ENCODE measurements at places on chromosomes 13 and 19.

DNA sequence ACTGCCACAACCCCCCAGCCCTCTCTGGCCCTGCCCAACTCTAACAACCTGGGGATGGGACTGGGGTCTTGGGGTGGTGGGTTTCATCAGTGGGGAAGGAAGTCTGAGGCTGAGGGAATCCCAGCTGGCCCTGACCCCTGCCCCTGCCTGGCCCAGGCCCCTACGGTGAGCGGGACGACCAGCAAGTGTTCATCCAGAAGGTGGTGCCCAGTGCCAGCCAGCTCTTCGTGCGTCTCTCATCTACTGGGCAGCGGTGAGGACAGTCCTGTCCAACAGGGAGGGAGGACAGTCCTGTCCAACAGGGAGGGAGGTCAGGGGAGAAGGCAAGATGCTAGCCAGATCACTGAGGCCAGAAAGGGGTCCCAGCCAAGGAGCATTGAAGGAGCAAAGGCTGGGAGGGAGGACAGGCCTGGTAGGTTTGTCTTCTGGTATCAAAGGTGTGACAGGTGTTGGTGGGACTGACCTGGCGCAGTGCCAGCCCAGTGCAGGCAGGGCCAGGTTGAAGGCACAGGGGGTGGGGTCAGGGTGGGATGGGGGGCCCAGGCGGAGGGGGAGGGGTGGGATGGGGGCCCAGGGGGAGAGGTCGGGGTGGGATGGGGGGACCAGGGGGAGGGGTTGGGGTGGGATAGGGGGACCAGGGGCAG is 12.1 kb upstream of the LTBP4 start:
- no peak for DNase-seq

- no peak for DNase-seq
Measured at GRCh38 chr19:14346279-14346678, 35.0 kb upstream of the ADGRE5 start.

- DNase-seq, result no peak
Measured at GRCh38 chr19:2992958-2993357, 15.6 kb downstream of the TLE6 start.

DNA sequence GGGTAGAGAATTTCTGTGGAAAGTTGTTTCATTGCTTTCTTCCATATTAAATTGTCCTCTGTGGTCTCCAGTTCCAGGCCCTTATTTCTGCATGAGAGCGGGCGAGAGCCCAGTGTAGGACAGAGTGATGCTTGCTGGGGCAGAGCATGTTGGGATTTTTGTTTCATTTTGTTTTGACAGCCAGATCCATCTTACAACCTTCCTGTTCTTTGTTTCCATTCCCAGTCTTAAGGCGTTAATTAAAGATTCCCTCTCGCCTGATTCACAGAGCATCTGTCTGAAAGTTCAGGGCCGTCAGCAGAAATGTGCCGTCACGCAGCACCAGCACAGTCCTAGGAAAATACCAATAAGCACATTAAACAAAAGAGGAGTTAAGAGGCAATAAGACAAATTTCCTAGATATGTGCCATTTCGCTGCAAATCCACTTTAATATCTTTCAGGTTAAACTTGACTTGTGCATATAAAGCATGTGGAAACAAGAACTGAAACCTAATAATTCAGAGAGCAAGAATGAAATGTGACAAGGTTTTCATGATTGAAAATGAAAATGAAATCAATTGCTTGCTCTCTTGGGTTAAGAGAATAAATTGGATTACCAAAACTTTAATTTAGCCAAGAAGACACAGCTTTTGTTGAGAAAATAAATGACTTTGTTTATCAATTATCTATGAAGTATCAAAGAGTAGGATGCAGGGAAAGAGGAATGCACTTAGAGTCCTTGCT is 210.7 kb upstream of the SLC10A2 start:
- DNase-seq, result no peak

DNA sequence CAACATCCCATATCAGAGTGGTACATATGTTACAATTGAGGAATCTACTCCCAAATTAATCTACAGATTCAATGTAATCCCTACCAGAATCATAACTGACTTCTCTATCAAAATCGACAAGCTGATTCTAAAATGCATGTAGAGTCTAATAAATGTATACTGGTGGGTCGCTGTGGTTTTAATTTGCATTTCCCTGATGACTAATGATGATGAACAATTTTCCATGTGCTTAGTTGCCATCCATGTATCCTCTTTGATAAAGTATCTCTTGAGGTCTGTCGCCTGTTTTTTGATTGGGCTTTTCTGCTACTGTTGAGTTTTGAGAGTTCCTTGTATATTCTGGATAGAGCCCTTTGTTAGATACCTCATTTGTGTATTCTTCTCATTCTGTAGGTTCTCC is 43.8 kb downstream of the KLF12 start:
- no peak for DNase-seq

- DNase-seq, result no peak
Measured at GRCh38 chr13:39100996-39101738, 62.9 kb downstream of the NHLRC3 start.

DNA sequence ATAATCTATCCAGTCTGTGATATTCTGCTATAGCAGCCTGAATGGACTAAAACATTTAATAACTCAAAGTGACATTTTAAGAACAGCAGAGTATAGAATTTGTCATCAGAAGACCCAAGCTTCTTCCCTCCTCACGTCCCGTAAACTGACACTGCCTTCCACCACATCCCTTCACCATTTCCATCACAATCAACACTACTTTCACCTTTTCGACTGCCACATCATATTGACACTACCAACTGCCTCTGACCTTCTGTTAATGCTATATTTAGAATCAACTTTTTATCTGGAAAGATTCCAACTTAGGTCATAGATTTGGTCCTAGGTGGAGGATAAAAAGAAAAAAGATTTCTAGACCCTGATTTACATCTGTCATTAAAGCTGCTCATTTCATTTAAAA is 39.6 kb downstream of the STOML3 start:
- DNase-seq, result no peak
